PC-9 (cell line): ENCODE measurements at places on chromosomes 11 and 22. TPM values are rescaled to one million over a fixed set of nuclear protein-coding genes. Genes with fewer than 3 reads are reported as not detected.

WT1 gene
- not detected in 2 replicates for total RNA-seq

ARHGAP42 gene
- total RNA-seq = 12.8 and 16.1 TPM in 2 replicates

GRCh38 chr11:34501949-34502348 lies 11.6 kb downstream of the ELF5 start:
- DNase-seq = peak; percentile 38
- H3K4me1 ChIP-seq = peaks cover 49% of the 10 kb centered on the region
- H3K4me3 ChIP-seq = peak overlapping the region; percentile 19; the same call in 1 of the 2 replicates
- peak overlapping the region; percentile 93 for H3K27ac ChIP-seq
- H3K36me3 ChIP-seq = no peaks in the 10 kb centered on the region
- H3K27me3 ChIP-seq = no peaks in the 10 kb centered on the region

GRCh38 chr11:24422376-24422775 lies 74.5 kb upstream of the LUZP2 start:
- no peaks in the 10 kb centered on the region for H3K27me3 ChIP-seq
- H3K27ac ChIP-seq = no peak overlapping the region
- H3K4me3 ChIP-seq = no peak overlapping the region
- H3K4me1 ChIP-seq = no peaks in the 10 kb centered on the region
- H3K36me3 ChIP-seq = no peaks in the 10 kb centered on the region

DMC1 gene
- 5.6 and 6.3 TPM in 2 replicates for total RNA-seq

DNA sequence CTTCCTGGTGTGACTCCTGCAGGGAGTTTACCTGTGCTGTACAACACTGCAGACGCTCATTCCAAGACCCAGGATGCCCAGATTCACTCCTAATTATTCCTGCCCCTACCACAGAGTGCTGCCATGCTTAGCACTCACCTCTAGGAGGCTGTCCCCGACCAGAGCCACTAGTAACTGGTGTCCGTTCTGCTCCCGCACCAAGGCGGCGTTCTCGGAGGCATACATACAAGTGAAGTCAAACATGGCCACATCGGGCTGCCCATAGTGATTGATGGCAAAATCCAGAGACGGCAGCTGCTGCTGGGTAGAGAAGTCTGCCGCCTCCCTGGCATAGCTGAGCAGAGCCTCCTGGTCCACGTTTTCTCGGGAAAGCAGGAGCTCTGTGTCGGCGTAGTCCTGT lies 122.3 kb upstream of the BID start:
- no peak overlapping the region for H3K27ac ChIP-seq
- no peak overlapping the region for H3K4me3 ChIP-seq

GRCh38 chr22:48581796-48582469 lies 1245.7 kb downstream of the BRD1 start:
- no peak overlapping the region for H3K4me3 ChIP-seq
- H3K4me1 ChIP-seq = no peaks in the 10 kb centered on the region
- H3K27me3 ChIP-seq = peaks cover 58% of the 10 kb centered on the region
- no peak for DNase-seq
- H3K36me3 ChIP-seq = no peaks in the 10 kb centered on the region

- DNase-seq = no peak
- no peak overlapping the region for H3K27ac ChIP-seq
- H3K4me1 ChIP-seq = peaks cover 11% of the 10 kb centered on the region; the same call in 1 of the 2 replicates
- no peaks in the 10 kb centered on the region for H3K36me3 ChIP-seq
Observed at GRCh38 chr11:22508665-22509064, 117.0 kb downstream of the FANCF start.

- DNase-seq = no peak
- H3K36me3 ChIP-seq = no peaks in the 10 kb centered on the region
- no peak overlapping the region for H3K4me3 ChIP-seq
- H3K27ac ChIP-seq = no peak overlapping the region
- no peaks in the 10 kb centered on the region for H3K27me3 ChIP-seq
- H3K4me1 ChIP-seq = no peaks in the 10 kb centered on the region
Observed at GRCh38 chr22:24419475-24419850, 7.9 kb upstream of the ADORA2A start.

GRCh38 chr11:65906602-65907001 lies 6.4 kb upstream of the FOSL1 start:
- H3K27ac ChIP-seq = peak overlapping the region; percentile 42
- peaks cover 70% of the 10 kb centered on the region for H3K4me1 ChIP-seq
- no peaks in the 10 kb centered on the region for H3K27me3 ChIP-seq
- no peak overlapping the region for H3K4me3 ChIP-seq
- no peak for DNase-seq
- H3K36me3 ChIP-seq = no peaks in the 10 kb centered on the region

PTGDR2 gene
- 0.18 TPM in 1 of 2 replicates, not detected in the other for total RNA-seq
